ENCODE measurements at places on chromosomes 5 and 9.

DNA sequence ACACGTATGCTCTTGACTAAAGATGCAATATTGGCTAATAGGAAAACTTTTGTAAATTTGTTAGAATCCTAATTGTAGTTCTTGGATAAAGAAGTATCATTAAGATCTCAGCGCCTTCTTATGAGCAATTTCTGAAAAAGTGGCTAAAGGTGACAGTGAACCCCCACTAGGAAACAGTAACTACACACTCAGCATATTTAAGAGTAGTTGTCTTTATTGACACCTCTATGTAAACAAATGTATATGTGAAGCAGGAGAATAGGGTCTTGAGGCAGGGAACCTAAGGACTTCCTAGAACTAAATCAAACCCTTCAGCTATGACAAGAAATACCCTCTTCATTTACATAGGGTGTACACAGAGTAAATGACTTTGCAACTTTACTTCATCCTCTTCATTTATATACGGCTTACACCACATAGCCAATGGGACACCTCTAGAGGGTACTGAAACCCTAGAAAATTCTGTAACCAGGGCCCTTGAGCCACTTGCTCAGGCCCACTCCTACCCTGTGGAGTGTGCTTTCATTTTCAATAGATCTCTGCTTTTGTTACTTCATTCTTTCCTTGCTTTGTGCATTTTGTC is 2.8 kb downstream of the NIPSNAP3A start:
- DNase-seq = no peak

DNA sequence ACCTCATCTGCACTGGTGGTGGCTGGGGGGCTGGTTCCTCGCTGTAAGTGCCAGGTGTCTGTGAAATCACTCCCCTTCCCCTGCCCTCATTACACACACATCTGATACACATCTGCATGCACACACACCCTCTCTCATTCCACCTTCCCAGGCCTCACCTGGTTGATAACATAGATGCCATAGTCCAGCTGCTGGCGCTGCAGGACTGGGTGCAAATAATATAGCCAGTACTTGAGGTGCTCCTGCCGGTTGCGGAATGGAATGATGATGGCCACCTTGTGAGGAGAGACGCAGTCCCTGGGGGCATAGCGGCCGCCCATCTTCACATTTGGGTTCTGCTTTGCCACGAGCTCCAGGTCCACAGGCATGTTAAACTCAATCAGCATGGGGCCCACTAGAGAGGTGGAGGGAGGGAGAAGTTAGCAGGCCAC is 32.1 kb downstream of the B4GALT1 start:
- no peak for DNase-seq

DNA sequence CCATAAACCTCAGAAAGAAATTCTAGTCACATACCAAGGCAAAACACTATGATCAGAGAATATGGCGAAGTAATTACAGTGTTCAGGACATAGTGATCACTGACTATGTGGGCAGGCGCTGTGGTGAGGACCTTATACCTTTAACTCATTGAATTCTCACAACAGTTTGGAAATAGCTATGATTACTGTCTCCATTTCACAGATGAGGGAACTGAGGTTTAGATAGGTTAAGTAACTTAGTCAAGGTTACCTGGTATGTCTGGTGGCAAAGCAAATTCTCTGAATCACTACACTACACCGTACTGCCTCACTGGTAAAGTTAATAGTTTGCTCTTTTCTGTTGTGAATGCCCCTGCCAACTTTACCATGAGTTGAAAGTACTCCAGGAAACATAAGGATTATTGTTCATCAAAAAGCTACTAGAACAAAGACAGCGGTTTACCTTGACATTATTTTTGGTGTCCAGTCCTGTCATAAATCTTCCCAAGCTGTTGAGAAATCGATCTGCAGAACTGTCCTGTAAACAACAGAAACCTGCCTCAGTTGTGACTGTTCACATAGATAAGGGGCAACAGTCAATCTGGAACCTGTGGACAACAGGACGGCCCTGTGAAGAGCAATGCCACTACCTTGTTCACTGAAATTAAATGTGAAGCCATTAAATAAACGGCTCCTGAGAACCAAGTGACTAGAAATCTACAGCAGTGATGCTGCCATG is 36.3 kb downstream of the NIPSNAP3B start:
- no peak for DNase-seq

- DNase-seq = no peak
Observed at GRCh38 chr9:106755736-106756135, 107.2 kb upstream of the ZNF462 start.

GRCh38 chr9:16120231-16120641 is 567.4 kb downstream of the CCDC171 start:
- DNase-seq = no peak

- no peak for DNase-seq
Observed at GRCh38 chr5:74192606-74193299, 447.8 kb downstream of the ENC1 start.

DNA sequence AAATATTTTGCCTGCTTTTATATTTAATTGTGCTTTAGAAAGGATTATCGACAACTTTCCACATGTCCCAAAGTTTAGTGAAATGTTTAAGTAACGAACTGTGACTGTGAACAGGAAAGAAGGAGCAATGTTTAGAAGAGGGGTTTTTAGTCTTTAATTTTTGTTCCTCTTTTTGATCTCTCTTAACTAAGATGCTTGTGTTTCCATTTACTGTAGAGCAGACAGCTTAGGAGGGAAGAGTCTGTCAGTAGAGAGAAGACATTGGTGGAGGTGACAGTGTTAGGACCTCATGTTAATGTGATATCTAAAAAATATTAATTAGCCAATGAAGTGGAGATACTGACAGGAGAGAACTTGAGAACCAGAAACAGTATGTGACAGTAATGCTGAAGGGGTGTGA is 92.2 kb downstream of the RASGRF2 start:
- no peak for DNase-seq

DNA sequence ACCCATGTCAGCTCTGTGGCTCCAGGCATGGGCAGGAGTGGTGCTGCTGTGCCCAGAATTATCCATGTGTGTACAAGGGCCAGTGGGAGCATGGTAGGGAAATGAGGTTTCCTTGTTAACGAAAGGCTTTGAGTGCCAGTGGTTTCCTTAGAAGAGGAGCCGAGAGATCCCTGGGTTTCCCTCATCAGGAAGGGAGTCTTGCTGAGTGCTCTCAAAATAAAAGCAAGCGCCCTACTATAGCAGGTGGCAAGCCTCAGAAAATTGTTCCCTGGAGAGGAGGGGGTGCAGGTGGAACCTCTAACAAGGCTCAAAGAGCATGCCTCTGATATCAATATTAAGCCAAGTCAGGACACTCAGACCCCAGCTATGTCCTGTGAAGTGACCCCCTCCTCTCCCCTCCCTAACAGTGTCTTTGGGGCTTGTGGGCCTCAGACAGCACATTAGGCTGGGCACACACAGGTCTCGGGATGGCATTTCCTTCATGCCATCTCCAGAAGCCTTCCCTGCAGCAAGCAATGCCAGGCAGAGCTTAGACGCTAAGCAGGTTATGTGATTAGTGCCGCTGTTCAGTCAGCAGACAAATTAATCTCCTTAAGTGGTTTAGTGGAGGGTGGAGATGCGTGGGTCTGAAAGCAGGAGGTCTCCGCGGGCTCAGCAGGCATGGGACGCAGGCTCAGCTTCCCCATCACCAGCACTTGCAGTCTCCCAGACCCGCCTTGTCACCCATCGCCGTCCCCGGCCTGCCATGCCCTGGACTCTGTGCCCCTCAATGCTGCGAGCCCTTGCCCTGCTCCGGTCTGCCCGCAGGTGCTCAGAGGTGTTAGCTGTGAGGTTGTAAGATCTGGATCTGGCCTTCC is 60.0 kb upstream of the RARS1 start:
- no peak for DNase-seq

DNA sequence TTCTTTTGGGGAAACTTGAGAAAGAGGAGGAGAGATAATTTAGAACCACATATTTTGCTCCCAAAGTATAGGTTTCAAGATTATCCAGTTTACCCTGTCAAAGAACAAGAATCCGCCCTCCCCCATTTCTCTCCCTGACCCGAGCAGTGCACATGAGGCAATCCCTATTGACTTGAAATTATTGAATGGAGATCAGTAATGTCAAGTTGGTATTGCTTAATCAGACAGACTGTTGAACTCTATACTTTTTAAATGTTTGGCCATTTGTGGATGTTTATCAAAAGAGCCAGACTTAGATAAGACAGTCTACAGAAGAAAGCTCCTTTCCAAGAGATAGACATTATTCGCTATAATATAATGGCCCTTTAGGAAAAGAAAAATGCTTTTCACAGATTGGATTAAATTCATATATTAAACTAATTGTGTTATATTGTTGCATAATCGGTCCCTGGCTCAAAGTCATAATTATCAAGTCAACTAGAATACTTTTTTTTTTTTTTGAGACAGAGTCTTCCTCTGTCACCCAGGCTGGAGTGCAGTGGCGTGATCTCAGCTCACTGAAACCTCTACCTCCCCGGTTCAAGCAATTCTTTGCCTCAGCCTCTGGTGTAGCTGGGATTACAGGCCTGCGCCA is 5.3 kb downstream of the SLC25A25 start:
- no peak for DNase-seq

DNA sequence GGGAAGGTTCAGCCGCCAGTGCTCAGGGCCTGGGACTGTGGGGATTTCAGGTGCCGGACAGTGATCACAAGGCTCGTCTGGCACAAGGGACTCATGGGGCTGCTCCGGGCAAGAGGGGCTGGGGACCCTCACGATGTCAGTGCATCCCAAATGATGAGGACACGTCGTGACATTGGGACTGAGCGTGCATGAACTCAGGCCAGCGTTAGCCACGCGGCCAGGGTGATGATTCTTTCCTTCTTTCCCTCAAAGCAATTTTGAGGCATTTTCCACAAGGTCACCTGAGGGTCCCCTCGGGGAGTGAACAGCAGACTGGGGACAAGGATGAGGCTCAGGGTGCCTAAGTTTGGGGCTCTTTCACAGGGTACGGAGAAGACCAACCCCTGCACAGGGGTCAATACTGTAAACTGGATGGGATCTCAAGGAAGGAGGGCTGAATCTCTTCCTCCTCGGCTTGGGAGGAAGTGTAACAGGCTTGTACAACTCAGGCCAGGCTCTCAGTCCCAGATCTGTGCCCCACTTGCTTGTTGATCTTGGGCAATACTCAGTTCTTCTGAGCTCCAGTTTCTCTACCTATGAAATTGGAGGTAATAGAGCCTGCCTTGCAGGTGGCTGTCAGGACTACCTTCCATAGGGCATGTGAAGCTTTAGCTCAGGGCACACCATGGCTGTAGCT is 78.5 kb downstream of the PRRT1B start:
- DNase-seq = no peak

GRCh38 chr5:95870105-95870672 is 47.7 kb upstream of the GLRX start:
- no peak for DNase-seq

GRCh38 chr9:81002242-81002641 is 687.1 kb downstream of the TLE1 start:
- DNase-seq = peak; percentile 6

Data from effector CD8-positive, alpha-beta T cell (primary cell).